ENCODE measurements at places on chromosomes 3 and 15.

GRCh38 chr3:13167064-13167743, 94.0 kb upstream of the IQSEC1 start:
- DNase-seq: no peak

DNA sequence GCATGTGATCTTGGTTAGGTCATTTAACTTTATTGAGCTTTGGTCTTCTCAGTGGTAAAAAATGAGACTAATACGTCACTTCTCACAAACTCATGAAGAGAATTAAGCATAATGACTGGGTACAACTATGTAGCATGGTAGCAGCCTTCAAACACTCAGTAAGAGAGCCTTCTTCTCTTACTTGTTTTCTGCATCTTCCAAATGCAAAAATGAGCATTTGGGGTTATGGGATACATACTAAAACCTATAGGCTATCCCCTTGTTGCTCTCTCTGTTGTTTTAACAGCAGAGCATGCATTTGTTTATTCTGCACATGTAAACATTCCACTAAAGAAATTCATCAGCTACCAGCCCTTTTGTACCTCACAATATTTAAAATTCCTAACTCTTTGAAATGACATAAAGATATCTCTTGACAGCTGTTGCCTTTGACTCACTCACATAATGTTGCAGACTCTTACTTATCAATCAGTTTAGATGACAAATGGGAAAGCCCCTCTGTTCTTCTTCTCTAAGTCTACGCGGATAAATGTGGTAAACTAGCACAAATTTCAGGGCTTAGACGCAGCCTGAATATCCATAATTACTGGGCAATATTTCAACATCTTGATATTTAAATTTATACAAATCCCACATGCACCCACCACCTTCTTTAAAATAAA, 327.3 kb upstream of the SATB1 start:
- no peak for DNase-seq

DNA sequence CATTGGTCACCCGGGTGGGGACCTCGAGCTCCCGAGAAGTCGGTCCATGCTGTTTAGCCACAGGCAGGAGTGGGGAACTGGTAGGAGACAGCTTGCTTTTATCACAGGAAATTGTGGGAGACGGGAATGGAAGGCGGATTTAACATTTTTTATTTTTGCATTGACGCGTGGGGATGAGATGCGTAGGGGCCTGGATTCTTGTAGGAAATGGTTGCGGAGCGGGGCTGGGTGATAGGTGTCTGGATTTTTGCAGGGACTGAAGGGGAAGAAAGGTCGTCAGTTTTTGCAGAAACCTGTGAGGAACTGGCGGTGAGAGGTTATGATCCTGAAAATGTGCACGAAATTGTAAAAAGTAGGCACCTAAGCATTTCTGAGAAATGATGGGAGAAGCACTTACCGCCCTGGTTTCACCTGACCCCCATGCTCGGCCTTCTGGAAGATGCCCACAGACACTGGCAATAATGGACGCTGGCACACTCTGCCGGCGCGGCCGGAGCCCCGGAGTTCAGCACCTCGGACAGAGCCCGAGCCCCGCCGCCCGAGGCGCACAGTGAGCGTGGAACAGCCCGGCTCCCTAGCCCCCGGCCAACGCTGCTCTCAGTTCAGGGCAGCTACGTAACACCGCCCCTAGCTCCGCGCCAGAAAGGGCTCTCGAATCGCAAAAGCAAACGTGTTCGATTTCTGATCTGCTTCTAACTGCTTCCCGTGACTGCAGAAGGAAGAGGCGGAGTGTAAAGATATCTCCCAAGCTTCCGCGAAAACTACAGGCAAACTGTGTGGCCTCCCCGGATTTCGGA, 928 bp downstream of the ANKRD34C start:
- DNase-seq: peak; percentile 7

DNA sequence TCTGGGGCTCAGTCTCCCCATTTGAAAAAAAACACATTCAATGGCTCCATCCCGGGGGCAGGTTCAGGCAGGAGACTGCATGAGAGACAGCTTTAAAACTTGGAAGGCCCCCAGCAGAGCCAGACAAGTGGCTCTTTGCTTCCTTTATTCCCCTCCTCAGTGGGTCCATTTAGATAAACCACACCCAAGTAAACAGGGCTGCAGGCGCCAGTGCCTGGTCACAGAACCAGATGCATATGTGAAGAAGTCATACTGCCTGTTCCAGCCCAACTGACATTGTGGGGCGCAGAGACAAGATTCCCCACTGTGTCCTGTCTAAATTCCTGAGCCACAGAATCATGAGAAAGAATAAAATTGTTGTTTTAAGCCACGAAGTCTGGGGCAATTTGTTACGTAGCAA, 9.0 kb downstream of the FBN1 start:
- no peak for DNase-seq

DNA sequence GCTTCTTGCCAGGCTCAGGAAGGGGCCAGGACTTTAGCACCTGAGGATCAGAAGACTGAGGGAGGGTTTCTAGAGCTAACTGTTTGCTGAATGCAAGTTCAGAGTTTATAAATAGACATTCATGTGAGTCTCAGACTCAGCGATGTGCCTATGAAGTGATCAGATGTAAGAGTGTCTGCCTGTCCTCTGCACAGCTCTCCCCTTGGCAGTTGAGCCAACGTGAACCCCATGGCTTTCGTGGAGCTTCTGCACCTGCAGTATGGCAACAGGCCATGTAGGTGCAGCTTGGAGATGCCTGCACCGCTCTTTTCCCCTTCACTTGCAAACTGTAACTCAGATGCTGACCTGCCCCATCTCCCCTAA, 141.9 kb downstream of the CHDH start:
- DNase-seq: no peak

DNA sequence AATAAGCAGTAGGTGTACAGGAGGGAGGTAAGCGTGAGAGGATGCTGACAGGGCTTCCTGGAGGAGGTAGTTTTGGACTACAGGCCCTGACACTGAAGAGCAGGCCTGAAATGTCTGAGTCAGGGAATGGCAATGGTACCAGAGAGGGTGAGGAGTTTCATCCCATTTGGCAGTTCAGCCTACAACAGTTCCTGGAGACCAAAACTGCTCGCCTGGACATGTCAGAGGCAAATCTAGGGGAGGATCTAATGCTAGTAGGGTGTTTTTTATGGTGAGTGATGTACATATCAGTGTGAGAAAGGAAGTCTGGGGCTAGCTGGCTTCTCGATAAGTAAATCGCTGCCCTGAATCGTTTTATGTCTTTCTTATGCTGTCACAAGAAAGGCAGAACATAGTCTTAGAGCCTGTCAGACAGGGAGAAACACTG, 13.8 kb upstream of the TNFSF10 start:
- DNase-seq: no peak

GRCh38 chr3:172635588-172635987, 75.3 kb downstream of the NCEH1 start:
- no peak for DNase-seq

GRCh38 chr15:92633001-92633400, 22.6 kb downstream of the FAM174B start:
- no peak for DNase-seq

DNA sequence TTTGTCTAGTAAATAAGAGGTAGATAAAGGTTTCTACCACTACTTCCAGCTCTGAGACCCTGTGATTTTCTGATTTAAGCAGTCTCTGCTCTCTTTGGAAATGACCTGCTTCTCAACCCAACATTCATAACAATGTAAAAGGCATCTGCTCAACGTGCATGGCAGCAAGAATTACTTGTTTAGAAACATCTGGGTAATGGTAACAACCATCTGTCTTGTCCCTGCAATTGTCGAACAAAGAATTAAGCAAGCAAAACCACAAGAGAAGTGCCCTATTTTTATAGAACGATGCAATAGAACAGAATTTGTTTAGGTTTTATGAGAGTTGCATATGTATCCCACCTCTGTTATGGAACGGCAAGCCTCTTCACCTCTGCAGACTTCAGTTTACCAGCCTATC, 7.1 kb upstream of the FSIP1 start:
- DNase-seq: no peak

DNA sequence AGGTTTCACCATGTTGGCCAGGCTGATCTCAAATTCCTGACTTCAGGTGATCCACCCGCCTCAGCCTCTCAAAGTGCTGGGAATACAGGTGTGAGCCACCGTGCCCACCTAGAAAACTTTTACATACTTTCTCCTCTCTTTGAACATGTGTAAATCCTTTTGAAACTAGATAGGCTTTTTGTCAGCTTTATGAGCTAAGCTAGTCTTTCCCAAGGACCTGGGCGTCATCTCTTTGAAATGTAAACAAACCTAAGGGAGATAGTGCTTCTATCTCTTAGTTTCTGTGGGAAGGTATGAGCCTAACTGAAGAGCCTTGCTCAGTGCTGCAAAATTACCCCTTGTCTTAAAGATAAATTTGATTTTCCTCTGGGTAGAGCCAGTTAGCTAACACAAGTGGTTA, 4.8 kb downstream of the CX3CR1 start:
- no peak for DNase-seq

DNA sequence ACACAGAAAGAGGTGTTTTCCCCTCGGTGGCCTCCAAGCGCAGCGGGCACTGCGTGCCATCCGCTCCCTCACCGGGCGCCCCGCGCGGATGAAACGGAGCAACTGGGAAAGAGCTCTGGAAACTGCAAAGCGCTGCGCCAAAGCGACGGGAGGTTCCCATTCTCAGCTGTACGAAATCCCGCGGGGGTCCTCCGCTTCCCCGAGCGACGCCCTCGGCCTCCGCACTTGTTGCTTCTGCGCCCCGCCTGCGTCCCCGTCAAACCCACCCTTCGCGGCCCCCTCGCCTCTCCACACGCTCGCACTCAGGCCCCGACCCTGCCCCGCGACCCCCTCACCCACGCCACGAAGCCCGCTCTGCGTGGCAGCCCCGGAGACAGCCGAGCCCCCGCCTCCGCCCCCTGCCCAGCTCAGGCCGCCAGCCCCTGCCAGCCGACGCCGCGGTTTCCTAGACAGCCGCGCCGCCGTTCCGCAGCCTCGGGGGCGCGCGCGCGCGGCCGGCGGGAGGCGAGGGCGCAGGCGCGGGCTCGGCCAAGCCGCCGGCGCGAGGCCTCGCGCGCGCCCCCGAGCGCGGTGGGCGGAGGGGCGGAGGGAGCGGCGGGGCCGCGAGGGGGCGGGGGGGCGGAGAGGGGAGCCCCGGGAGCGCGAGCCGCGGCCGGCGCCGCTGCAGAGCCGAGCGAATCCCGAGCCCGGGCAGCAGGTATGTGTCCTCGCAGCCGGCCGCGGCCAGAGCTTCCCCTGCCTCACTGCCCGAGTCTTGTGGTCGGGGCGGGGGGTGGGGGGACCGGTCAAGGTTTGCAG, at the start of gene TMEM266:
TSS of gene TMEM266 (plus strand) at position 666 of the 798 bp plus-strand sequence. CDS start 74,279 bp downstream, outside the sequence.
- no peak for DNase-seq

- no peak for DNase-seq
These were observed 229.5 kb downstream of the NR1D2 start for GRCh38 chr3:24174614-24175013.

- DNase-seq: no peak
These were observed 147.6 kb downstream of the DNAJB8 start for GRCh38 chr3:128319107-128319506.

- no peak for DNase-seq
These were observed 77.9 kb upstream of the LINGO1 start for GRCh38 chr15:77710637-77711036.

DNA sequence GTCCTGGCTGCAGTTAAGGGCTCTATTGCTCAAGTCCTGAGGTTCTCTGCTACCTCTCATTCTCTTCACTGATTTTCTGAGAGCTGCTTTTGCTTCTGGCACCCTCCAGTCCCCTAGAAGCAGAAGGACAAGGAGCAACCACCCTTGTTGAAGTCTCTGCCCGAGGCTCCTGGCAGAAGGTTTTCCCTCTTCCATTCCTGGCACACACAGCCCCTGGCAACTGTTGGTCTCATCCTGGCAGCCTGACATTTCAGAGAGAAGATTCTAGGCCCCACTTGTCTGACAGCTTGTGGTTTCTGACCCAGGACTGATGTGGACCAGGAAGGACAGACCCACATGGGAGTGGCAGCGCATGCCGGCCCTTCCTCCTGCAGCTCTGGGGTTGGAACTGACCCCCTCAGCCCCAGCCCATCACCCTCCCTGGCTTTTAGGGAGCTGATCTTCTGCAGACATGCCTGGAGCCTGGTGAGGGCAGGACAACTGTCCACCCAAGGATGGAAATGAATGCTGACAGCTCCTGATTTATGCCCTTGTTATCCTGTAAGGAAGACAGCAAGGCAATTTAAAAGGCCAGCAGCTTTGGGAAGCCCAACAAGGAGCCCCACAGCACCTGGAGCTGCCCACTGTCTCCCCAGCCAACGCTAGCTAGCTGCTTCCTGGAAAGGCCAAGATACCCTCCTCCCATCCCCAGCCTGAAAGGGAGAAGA, 13.0 kb upstream of the NTRK3 start:
- no peak for DNase-seq

DNA sequence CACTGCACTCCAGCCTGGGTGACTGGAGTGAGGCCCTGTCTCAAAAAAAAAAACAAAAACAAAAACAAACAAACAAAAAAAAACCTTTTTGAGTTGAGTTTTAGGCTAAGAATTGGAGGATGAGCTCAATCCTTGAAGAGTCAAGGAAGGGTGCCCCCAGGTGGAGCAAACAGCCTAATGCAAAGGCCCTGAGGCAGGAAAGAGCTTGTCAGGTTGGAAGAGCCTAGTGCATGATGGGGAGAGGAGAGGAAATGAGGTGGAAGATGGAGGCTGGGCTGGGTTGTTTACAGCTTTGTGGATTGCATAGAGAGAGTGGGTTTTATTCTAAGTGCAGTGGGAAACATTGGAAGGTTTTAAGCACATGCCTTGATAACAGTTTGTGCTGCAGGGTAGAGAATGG, 2.1 kb upstream of the SNX22 start:
- DNase-seq: no peak
